Adrenal gland (tissue), 19 donors: ENCODE measurements at places on chromosomes 13 and 19. TPM values are rescaled to one million over a fixed set of nuclear protein-coding genes. Genes with fewer than 3 reads are reported as not detected.

ZNF99 gene
- polyA plus RNA-seq: 0.03 TPM

NLRP4 gene
- not detected for polyA plus RNA-seq

CEACAM7 gene
- polyA plus RNA-seq: 0.07 TPM

FGF22 gene
- polyA plus RNA-seq: 1.2 TPM

ATP4B gene
- not detected for polyA plus RNA-seq

UHRF1 gene
- polyA plus RNA-seq: 0.56 TPM

CLEC11A gene
- polyA plus RNA-seq: 31.6 TPM

PRKACA gene
- polyA plus RNA-seq: 352 TPM

SPACA4 gene
- polyA plus RNA-seq: not detected

ALOX5AP gene
- 42.8 TPM for polyA plus RNA-seq

FGF9 gene
- polyA plus RNA-seq: 2.9 TPM

PNMA8B gene
- 7.6 TPM for polyA plus RNA-seq

OR10H1 gene
- not detected for polyA plus RNA-seq

C19orf33 gene
- polyA plus RNA-seq: 46.2 TPM

POLR1G gene
- 9.5 TPM for polyA plus RNA-seq

FPR1 gene
- polyA plus RNA-seq: 1.6 TPM
